ENCODE measurements at places on chromosomes 12 and 14.
A peak's percentile ranks its signal among the peaks of the same experiment; 100 is the strongest.

DNA sequence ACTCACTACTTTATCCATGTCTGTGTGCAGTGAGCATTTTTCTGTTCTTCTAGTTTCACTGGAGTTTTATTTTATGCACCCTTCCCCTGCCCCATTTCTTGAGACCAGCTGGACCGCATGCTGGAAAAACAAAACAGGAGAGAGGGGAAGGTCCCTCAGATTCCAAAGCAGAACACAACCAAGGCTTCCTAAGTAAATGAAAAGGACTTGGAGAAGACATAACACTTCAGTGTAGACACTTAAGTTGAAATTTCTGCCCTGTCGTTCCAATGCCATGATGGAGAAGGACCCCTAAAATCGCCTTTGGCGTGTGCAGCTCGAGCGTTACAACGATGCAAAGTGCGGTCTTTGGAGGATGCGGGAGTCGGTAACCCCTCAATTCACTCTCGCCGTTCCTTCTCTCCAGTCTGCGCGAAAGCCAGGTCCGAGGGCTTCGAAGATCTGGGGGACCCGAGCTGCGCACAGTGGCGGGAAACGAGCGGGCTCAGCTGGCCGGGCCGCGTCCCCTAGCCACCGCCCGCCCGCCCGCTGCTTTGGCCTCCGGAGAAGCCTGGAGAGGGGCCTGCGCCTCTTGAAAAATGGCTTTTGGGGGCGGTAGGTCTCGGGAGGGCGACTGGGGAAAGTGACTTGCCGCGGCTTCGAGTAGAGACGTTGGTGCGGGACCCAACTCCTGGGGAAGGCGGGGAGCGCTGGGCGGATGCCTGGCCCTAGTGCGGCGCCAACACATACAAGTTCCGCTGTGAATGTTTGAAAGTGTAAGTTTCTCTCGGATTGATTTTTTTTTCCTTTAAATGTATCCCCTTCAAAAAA, 11.2 kb upstream of the HOXC13 start:
- DNase-seq: no peak

GRCh38 chr14:102684298-102684663, 91.8 kb downstream of the RCOR1 start:
- no peak for DNase-seq

DNA sequence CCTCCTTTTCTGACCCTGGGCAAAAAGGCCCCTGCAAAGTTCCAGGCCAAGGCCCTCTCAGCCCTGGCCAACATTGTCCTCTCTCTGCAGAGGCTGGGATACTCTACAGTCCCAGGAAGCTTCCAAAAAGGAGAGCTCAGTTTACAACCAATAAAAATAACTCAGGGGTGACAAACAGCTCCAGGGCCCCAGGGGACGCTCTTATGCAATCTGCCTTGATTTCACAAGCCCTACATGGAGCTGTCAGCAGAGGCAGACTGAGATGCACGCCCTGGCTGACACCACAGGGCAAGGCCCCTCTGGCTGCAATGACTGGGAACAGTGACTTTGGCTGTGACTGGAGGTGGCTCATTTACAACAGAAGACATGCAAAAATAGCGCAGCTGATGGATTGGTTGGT, 129.0 kb upstream of the MED13L start:
- DNase-seq: no peak

- no peak for DNase-seq
Measured at GRCh38 chr12:124754949-124755800, 108.5 kb downstream of the SCARB1 start.

DNA sequence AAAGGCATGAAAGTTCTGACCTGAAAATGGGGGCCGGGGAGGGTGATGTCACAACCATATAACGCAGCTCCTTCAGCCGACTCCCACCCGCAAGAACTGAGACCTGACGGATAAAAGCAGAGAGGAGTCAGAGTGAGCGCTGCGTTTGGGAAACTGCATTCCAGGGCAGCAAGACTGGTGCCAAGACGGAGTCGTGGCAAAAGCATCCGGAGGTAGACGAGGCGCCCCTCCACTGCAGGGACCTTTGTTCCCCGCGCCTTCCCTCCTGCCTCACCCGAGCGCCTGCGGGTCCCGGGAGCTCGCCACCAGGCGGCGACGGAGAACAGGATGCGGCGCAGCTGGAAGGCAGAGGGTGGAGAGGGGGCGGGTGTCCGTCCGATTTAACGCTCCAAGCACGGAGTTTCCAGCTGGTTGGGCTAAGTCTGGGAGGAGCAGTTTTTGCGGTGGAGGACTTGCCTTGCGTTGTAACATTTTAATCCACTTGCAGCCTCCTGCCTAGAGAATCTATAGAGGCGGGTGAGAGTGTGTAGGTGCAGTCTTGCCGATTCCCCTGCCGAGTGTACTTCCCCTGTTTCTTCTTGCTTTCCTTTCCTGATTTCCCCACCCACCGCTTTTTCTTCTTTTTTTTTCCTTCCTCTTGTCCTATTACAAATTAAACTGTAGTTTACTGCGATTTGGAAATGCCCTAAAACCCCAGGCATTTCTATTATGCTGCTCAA, 1.2 kb upstream of the CPNE8 start:
- no peak for DNase-seq

GRCh38 chr14:33848706-33849454, 102.0 kb downstream of the EGLN3 start:
- DNase-seq: peak; percentile 77

DNA sequence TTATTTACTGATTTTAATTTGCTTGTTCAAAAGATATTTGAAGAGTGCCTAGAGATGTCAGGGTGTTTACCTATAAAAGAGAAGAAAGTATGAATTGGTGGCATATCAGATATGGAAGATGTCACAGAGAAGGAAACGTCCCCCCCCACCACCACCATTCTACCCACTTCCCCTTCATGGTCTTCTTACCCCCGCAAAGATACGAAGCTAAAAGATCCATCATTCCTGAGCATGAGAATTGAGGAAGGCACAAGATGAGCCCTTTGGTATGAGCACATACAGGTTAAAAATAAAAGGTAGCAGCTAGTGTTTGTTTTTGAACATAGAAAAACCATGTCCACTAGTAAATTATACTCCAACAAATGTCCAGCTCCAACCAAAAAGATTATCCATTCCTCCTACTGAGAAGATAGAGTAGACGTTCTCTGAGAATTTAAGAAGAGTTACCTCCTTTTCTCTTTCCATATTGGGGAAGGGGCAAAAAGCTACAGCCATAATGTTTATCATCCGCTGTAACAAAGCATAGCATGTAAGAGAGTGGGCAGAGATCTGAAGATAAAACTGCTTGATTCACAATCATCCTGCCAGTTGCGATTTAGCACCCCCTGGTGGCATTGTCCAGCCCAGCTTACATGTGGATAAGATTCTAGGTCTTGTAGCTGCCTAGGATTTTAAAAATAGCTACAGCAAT, 29.1 kb downstream of the NFYB start:
- DNase-seq: no peak
